SJSA1 (cell line): ENCODE measurements at places on chromosomes 7 and 10. TPM values are rescaled to one million over a fixed set of nuclear protein-coding genes. Genes with fewer than 3 reads are reported as not detected.

- DNase-seq = peak; percentile 37
These were observed 132.7 kb downstream of the JCAD start for GRCh38 chr10:29926693-29927048.

- DNase-seq = no peak
These were observed 44.2 kb downstream of the EGFR start for GRCh38 chr7:55063061-55063460.

GRCh38 chr10:59271160-59271559 lies 91.2 kb downstream of the FAM13C start:
- no peak for DNase-seq

DNA sequence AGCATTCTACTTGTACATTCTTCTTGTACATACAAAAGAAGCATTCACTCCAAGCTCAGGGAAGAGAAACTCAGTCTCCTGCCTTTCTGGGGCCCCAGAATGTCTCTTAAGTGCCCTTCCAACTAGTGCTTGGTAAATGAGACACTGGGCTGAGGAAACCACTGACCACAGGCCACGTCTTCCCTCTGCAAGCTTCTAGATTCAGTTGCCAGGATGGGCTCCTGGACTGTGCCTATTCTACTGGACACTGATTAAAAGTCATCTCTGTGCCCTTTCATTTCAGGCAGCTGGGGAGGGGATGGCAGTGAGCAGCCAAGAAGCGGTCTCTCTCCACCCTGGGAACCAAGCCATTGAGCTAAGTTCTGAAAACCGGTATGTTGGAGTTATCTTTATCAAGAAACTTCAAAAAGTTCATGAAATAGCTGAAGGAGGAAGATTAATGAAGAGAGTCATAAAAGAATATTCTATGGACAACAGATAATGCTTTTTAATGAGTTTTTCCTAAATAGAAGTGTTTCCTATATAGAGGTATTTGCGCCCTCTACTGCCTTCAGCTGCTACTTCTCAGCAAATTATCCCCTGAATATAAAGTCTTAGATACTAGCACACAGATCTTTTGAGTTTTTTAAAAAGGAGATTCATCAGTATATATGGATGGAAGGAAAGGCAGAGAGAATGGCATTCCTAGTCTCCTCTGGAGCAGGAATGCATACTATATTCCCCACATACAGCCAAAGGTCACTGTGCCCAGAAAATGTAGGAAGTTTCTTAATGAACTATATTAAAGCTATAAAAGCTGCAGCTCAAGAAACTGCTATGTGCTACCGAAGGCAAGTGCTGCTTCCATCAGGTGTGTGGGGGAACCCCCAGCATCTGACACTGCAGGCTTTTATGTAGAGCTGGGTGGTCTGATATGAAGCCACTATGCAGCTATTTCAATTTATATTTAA lies 8.4 kb upstream of the IFIT1B start:
- DNase-seq = peak; percentile 37

GRCh38 chr7:46493196-46493595 lies 572.1 kb upstream of the IGFBP3 start:
- DNase-seq = no peak

DNA sequence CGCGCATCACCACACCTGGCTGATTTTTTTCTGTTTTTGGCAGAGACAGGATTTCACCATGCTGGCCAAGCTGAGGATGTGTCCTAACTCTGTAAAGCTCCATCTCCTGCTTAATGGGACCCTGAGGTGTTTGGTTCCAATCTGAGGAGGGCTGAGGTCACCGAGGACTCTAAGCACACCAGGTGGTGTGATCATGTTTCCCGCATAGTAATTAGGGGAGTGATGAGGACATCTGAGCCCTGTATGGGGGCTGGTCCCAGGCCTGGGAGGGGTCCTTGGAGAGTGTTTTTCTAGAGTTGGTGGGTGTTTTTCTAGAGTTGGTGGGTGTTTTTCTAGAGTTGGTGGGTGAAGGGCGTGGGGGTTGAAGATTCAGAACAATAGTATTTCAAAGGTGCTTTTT lies 3.0 kb upstream of the ABHD11 start:
- no peak for DNase-seq

- DNase-seq = no peak
These were observed 163.3 kb downstream of the RPS24 start for GRCh38 chr10:78196964-78197363.

- no peak for DNase-seq
These were observed 356.4 kb downstream of the TNS3 start for GRCh38 chr7:47225387-47226131.

DNA sequence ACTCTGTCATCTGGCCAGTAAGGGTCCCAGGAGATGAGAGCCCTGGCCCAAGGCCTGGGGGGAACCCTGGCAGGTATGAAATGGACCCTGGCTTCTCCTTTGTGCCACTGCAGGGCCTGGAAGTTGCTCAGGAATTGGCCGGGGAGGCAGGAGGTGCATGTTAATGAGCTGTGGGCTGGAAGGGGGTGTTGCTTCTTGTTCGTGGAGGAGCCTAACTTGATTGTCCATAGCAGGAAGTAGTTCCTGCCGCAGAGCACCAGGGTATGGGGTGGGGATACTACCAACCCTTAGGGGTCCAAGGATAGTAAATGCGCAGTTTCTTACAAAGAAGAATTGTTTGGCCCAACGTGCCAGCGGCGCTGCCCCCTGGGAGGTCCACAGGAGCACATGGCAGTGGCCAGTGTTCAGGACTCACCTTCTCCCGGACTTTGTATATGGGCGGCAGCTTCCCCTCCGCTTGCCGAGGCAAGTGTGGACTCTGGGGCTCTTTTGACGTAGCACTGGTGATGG lies 21.5 kb downstream of the TEX36 start:
- no peak for DNase-seq

- no peak for DNase-seq
These were observed 16.7 kb downstream of the PRTFDC1 start for GRCh38 chr10:24935504-24936292.

DNA sequence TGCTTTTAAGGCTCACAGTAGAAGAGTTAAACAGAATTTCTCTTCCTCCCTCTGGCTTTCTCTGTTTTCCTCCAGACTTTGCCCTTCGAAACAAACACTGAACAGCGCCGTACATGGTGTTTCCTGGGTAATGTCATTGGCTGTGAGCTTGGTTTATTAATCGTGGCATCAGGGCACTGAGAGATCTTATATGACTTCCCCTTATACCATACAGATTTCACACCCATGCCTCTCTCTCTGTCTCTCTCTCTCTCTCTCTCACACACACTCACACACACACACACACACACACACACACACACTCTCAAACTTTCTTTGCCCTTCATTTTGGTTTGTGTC lies 195.5 kb downstream of the CREB5 start:
- DNase-seq = no peak

DNA sequence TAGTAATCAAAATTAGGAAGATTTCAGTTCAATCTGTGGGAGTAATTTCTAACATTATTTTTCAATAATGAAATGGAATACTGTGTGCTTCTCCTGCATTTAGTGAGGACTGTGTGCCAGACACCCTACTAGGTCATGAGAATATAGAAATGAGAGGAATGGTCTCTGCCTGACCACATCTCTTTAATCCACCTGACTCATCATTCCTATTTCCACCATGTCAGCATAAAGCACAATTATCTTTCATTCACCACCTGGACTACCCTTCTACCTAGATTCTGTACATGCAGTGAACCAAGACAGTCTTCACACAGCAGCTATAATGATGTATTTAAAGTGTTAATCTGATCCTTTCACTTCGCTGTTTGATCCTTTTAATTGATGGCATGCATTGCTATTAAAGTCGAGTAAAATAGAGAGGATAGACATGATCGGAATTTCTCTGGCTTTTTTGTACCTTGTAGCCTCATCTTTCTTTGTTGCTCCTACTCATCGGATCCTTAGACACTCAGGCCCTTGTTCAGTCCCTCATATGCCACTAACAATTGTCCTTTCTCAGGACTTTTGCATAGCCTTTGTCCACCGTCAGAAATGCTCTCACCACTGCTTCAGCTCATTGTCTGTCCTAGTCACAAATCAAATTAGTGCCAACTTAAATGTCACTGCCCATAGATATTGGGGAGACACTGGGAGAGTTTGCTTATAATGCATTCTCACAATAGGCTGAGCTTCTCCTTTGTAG lies 1037.1 kb downstream of the REEP3 start:
- DNase-seq = no peak

GRCh38 chr10:52031771-52032170 lies 282.3 kb upstream of the DKK1 start:
- DNase-seq = no peak

DNA sequence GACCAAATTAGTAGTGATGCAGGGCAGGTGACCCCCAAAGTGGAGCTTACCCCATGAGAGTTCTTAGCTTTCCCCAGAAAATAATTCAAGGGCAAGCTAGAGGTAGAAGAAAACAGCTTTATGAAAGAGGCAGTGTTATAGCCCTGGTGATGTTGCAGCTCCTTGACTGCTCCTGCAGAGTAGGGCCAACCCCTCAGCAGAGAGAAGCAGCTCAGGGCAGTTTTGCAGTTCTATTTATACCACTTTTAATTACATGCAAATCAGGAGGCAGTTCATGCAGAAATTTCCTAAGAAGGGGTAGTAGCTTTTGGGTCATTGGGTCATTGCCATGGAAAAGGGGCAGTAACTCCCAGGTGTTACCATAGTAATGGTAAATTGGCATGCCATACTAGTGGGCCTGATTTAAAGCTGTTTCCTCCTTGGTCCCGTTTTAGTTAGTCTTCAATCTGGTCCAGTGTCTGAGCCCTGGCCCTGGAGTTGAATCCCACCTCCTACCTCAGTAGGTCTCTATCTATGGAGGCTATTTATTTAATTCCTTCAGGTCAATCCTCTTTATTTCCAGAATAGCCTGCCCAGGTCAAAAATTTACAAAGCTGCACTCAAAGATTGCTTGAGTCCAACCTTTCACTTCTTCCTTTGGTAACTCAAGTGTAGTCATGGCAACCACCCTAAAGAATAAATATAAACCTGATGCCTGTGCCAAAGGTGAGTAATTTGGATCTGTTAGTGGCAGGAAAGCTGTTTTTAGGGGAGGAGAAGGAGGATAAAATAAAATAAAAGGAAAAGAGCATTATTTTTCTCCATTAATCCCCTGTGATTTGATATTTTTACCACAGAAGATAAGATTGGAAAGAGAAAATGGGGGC lies 29.5 kb downstream of the PLXDC2 start:
- DNase-seq = no peak

- no peak for DNase-seq
These were observed 56.9 kb upstream of the PPP1R3C start for GRCh38 chr10:91689731-91690168.

SFRP5 gene
- total RNA-seq = not detected in 2 replicates

HMX3 gene
- total RNA-seq = 10.8 and 10.9 TPM in 2 replicates

PLPP4 gene
- total RNA-seq = 12.5 and 13.8 TPM in 2 replicates

NRG3 gene
- total RNA-seq = not detected in 2 replicates
